ENCODE measurements at places on chromosomes 3 and 15. TPM values are rescaled to one million over a fixed set of nuclear protein-coding genes. Genes with fewer than 3 reads are reported as not detected.

- peak; percentile 69 for DNase-seq
These were observed 31.7 kb downstream of the PLSCR4 start for GRCh38 chr3:146218880-146219866.

DNA sequence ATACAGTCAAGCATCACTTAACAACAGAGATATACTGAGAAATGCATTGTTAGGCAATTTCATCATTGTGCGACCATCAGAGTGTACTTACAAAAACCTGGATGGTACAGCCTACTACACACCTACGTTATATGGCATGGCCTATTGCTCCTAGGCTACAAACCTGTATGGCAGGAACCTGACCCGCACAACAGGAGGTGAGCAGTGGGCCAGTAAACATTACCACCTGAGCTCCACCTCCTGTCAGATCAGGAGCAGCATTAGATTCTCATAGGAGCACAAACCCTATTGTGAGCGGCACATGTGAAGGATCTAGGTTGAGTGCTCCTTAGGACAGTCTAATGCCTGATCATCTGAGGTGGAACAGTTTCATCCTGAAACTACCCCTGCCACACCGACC lies 89.7 kb downstream of the SCAPER start:
- no peak for DNase-seq

GRCh38 chr3:134355416-134355815 lies 18.8 kb downstream of the AMOTL2 start:
- DNase-seq = peak; percentile 25

Gene SERINC4
- not detected for total RNA-seq

Gene C3orf20
- not detected for total RNA-seq

Gene SEMA5B
- 0.41 TPM for total RNA-seq

Gene CHRM5
- total RNA-seq = not detected

Gene PRSS50
- total RNA-seq = not detected

Data from fibroblast of the aortic adventitia (primary cell).